ENCODE measurements at places on chromosomes 5 and 9. TPM values are rescaled to one million over a fixed set of nuclear protein-coding genes. Genes with fewer than 3 reads are reported as not detected.

- H3K27ac ChIP-seq = no peak overlapping the region
- peaks cover 21% of the 10 kb centered on the region for H3K4me1 ChIP-seq
- DNase-seq = no peak
Observed at GRCh38 chr5:9538504-9538903, 7.4 kb downstream of the SEMA5A start.

DNA sequence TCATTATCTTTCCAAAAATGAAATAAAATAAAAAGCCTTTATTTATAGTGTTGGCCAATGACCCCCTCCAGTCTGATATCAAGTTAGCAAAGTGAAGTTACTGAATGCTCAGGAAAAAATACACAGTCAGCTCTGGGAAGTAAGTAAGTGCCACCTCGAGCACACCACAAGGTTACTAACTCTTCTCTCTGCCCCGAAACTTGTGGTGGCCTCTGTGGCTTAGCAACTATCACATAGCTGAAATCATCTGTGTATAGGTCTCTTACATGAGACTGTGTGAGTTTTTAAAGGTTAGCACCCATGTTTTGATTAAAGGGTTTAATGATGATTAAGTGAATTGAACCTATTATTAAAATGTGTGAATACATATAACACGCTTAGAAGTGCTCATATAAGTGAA, 161.4 kb upstream of the KLF4 start:
- H3K27ac ChIP-seq = no peak overlapping the region
- no peaks in the 10 kb centered on the region for H3K27me3 ChIP-seq
- no peak overlapping the region for H3K4me3 ChIP-seq
- DNase-seq = no peak
- no peaks in the 10 kb centered on the region for H3K36me3 ChIP-seq

GRCh38 chr9:127714020-127714750, 1.3 kb downstream of the PTRH1 start:
- H3K27ac ChIP-seq = no peak overlapping the region
- peak overlapping the region; percentile 86 for H3K4me3 ChIP-seq
- DNase-seq = peak; percentile 78
- no peaks in the 10 kb centered on the region for H3K27me3 ChIP-seq

DNA sequence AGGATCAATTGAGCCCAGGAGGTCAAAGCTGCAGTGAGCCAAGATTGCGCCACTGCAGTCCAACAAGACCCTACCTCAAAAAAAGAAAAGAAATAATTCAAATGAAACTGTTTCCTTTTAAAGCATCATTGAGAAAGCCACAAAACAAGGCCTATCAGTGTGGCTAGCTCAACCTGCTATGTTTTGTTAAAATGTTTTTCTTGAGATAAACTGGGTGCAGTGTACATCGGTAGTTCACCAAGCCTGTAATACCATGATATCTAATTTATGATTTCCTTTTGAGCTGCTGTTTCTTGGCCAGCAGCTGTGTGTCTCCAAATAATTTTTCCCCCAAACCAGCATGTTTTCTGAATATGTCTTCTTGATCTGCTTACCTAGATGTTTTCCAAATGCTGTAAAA, 97.3 kb upstream of the GOLGA1 start:
- no peaks in the 10 kb centered on the region for H3K27me3 ChIP-seq
- DNase-seq = no peak
- no peak overlapping the region for H3K27ac ChIP-seq
- no peaks in the 10 kb centered on the region for H3K4me1 ChIP-seq
- no peaks in the 10 kb centered on the region for H3K36me3 ChIP-seq

DNA sequence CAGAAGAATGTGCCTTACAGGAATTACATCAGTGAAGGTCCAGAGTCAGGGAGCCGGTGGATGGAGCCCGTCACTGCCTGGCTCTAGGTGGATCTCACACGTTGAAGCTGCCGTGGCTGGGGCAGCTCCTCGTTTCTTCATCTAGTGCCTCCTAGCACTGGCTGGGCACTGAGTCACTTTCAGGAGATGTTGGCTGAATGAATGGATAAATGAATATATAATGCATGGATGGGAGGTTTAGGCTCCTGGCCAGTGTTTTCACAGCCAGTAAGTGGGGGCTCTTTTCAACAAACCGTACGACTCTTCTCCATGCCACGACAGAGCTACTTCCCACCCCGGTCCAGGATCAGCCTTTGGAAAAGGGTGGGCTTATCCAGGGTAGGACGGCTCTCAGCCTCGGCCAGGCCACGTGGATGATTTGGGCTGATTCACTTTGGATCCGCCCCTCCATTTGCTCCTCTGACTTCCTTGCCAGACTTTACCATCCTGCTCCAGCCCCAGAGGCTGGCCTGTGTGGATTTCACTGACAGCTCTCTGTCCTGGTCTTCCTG, 1.3 kb upstream of the SH3PXD2B start:
- DNase-seq = peak; percentile 95
- H3K27me3 ChIP-seq = no peaks in the 10 kb centered on the region
- H3K36me3 ChIP-seq = no peaks in the 10 kb centered on the region
- H3K27ac ChIP-seq = peak overlapping the region; percentile 81
- H3K4me3 ChIP-seq = peak overlapping the region; percentile 73

GRCh38 chr9:92887880-92888338, 10.1 kb upstream of the ZNF484 start:
- H3K27ac ChIP-seq = no peak overlapping the region
- no peaks in the 10 kb centered on the region for H3K36me3 ChIP-seq

DNA sequence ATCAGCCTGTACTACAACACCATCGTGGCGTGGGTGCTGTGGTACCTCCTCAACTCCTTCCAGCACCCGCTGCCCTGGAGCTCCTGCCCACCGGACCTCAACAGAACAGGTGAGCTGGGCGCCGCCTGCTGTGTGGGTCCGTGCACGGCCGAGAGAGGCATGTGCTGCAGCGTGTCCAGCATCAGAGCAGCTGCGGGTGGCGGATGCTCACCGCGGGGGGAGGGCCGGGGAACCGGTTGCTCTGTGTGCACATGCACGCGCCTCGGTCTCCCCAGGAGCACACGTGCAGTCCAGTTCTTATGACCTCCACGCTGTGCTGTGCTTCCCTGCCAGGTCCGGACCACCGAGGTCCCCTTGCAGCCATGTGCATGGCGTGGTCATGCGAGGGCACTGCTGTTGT, 7.6 kb downstream of the SLC6A18 start:
- H3K36me3 ChIP-seq = no peaks in the 10 kb centered on the region
- H3K27ac ChIP-seq = no peak overlapping the region
- H3K4me1 ChIP-seq = no peaks in the 10 kb centered on the region
- H3K27me3 ChIP-seq = peaks cover 10% of the 10 kb centered on the region

- H3K36me3 ChIP-seq = peaks cover 11% of the 10 kb centered on the region
- no peaks in the 10 kb centered on the region for H3K27me3 ChIP-seq
- DNase-seq = no peak
- peaks cover 7% of the 10 kb centered on the region for H3K4me1 ChIP-seq
- no peak overlapping the region for H3K27ac ChIP-seq
Observed at GRCh38 chr5:16740066-16740810, 123.4 kb upstream of the RETREG1 start.

DNA sequence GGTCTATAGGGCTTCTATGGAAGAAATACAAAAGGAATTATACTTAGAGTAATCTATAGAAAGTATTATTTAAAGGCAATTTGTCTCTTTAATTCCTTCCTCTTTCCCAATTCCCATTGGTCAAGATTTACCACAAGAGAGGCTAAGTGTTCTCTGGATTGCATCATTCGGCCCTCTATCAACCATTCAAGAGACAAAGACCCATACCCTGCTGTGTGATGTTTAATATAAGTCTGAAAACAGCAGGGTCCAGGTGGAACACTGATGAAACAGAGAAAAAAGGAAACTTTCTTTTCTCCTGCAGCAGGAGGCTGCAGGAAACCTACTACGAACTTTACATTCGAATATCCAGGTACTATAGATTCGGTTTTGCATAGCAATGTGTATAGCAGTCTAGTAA, 323.4 kb downstream of the CHSY3 start:
- no peaks in the 10 kb centered on the region for H3K36me3 ChIP-seq
- H3K27me3 ChIP-seq = no peaks in the 10 kb centered on the region

GRCh38 chr5:125833398-125833797, 589.8 kb upstream of the GRAMD2B start:
- H3K36me3 ChIP-seq = no peaks in the 10 kb centered on the region
- no peak for DNase-seq
- H3K27ac ChIP-seq = no peak overlapping the region
- no peak overlapping the region for H3K4me3 ChIP-seq

DNA sequence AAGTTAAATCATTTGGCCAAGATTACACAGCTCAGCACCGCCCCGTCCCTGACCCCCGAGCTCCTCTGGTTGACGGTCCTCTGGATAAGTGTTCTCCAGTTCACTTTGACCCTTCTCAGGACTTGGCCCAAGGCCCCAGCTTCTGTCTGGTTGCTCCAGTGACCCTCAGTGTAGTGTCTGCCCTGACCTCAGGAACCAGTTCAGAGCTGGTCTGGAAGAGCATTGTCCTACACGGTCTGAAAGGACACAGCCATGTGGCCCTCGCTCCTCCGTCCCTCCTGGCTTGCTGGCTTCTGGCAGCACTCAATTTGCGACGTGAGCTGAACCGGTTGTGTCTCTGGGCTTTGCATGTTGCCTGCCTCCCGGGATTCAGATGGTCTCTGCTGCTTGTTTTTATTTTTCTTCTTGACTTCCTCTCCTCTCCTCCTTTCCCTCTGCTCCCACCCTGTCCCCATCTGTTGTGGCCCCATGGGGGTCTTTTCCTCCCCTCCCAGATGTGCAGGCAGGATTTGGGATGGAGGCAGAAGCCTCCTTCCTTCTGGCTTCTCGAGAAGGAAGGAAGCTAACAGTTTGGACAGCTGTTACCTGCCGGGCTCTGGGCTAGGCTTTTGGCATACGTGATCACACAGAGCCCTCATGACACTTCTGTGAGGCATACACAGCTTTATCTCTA, 72.0 kb downstream of the PPARGC1B start:
- no peaks in the 10 kb centered on the region for H3K27me3 ChIP-seq
- H3K4me1 ChIP-seq = peaks cover 17% of the 10 kb centered on the region
- H3K36me3 ChIP-seq = no peaks in the 10 kb centered on the region
- no peak for DNase-seq
- no peak overlapping the region for H3K27ac ChIP-seq
- no peak overlapping the region for H3K4me3 ChIP-seq

DNA sequence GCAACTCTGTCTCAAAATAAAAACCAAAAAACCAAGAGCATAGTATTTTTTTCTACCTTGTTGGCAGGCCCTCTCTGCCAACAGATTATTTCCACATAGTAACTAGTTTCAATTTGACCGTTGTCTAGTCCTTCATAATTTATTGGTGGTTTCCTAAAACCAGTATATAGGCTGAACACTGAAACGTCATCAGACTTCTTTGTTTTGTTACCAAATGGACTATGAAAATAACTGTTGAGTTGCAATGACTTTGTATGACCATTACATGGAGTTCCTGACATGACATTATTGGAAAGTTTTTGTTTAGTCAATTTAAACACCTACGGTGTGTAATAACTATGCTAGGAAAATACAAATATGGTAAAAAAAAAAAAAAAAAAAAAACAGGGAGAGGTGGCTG, 1.7 kb downstream of the AGGF1 start:
- H3K27me3 ChIP-seq = no peaks in the 10 kb centered on the region
- H3K36me3 ChIP-seq = peaks cover 25% of the 10 kb centered on the region
- no peak for DNase-seq
- H3K27ac ChIP-seq = no peak overlapping the region
- H3K4me1 ChIP-seq = peaks cover 14% of the 10 kb centered on the region

DNA sequence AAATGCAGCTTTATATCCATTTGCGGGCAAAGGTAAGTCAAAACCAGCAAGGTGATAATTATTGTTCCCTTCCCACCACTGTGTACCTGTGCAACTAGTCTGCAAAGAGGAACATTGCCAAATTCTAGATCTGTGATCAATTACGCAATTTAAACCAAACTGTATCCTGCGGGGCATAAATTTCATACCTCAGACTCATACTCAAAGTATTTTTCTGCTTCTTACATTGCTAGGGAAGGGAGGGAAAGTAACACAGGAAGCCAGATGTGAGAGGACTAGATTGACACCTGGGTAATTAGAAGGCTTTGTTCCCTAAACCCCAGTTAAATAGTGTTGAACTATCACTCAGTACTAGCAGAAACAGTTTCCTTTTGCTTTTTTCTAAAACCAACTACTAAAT, 240.2 kb upstream of the ZNF608 start:
- no peaks in the 10 kb centered on the region for H3K27me3 ChIP-seq
- DNase-seq = no peak
- no peaks in the 10 kb centered on the region for H3K4me1 ChIP-seq
- no peak overlapping the region for H3K4me3 ChIP-seq

DNA sequence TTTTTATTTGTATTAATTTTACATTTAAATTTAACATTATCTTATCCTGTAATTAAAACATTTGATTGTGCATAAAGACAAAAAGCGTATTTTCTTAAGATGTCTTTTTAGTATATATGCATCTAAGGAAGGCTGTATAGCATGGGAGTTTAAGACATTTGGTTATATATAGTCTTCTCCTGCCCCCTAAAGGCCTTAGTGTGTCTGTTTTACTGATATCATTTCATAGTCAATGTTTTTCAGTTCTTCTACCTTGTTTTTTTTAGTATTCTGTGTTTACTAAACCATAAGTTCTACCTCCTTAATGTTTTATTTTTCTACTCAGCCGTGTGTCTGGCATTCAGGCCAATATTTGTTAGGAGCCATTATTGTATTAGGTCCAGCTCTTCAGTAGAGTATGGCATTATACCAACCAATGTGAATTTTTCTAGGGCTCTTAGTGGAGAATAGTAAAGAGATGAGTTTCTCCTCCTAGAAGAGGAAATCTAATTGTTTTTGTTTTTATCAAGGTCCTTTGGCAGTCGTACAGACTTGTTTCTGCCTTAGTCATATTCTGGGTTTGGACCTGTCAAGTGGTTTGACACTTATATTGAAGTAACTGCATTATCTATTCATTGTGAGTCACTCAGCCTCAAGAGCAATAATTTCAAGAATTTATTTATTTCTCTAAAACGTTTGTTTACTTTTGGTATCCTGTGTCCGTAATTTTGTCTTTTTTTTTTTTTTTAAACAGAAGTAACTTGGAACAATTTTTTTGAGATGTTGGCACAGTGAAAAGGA, 74.8 kb downstream of the SLF1 start:
- H3K27ac ChIP-seq = no peak overlapping the region
- H3K36me3 ChIP-seq = no peaks in the 10 kb centered on the region
- H3K4me1 ChIP-seq = peaks cover 20% of the 10 kb centered on the region

The AQP7 gene
- 0.59 TPM for total RNA-seq

The CTSV gene
- total RNA-seq = 0.36 TPM

The SLC36A3 gene
- not detected for total RNA-seq

The CNTFR gene
- not detected for total RNA-seq

The GRIN1 gene
- not detected for total RNA-seq

The MYO10 gene
- total RNA-seq = 43.6 TPM

The MYMK gene
- not detected for total RNA-seq

The NR6A1 gene
- 0.88 TPM for total RNA-seq

The SLC46A2 gene
- total RNA-seq = under 0.01 TPM

The SPAAR gene
- 0.72 TPM for total RNA-seq
